ENCODE measurements at places on chromosomes 2 and 18.

DNA sequence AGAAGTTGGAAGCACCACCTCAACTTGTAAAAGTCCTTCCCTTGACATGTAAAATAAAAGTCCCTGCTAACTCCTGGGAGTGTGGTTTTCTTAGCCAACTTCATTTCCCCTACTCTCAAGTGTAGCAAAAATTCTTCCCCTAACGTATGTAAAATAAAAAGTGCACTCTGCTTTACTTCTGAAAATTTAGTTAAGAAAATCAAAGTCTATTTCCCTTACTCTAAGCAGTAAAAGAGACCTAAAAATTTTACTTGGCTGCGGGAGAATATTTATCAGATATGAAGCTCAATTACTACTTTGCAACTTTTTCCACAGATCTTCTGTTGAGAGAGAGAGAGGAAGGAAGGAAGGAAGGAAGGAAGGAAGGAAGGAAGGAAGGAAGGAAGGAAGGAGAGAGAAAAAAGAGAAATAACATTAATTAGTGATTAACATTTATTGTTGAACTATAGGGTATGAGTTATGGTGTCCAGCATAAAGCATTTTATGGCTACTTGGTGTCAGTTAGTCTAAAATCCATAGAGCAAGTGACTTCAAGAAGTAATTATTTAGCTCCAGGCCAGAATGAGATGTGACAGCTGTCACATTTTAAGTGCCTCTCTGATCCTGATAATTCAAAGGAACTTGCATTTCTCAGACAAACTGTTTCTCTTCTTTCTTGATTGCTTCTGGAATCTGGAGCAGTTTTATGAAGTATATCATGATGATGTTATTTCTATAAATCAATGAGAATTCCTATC, 210.3 kb downstream of the TMX3 start:
- no peak for DNase-seq

DNA sequence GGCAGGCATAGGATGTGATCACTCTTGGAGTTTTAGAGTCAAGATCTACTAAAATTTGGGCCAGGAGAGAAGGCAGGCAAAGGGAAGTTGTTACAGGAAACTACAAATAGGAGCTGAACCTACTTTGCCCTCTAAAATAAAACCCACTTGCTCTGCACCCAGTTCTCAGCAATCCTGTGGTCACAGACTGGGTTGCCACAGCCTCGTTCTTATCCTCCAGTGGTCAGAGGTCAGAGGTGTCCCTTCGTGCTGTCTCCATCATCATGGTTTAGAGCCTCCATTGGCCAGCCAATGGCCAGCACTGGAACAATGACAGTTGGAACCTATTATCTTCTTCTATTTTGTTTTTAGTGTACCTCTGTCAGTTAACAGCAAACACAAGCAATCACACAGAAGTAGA, 90.7 kb upstream of the TNP1 start:
- no peak for DNase-seq

GRCh38 chr2:11710632-11711353, 35.6 kb upstream of the LPIN1 start:
- no peak for DNase-seq

DNA sequence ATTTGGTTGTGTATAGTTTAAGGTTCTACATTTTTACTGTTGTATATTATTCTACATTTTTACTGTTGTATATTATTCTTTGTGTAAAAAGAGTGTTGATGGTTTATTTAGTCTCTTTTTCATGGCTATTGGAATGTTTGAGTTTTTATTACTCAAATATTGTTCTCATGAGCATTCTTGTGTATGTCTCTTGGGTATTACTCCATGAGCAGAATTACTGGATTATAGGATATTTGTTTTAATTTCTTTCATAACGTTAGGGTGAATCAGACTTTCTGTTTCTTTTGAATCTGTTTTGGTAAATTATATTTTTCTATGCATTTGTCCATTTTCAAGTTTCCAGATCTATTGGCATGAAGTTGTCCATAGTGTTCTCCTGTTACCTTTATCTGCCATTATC, 111.6 kb downstream of the DYNAP start:
- no peak for DNase-seq

DNA sequence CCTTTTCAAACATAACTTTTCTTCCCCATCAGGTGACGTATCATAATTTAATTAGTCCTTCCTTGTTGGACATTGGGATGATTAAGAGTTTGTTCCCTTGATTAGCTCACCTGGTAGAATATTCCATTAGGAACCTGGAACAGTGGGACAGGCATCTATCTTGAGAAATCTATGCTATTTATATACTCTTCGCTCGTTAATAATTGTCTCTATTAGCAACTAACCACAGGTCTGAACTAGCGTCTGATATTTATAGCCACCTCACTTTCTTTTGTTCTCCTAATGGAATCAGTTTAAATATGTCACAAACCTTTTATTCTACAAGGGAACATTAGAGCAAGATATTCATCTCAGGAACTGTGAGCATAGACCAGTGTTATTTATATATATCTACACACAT, 79.8 kb downstream of the MAPK4 start:
- no peak for DNase-seq

DNA sequence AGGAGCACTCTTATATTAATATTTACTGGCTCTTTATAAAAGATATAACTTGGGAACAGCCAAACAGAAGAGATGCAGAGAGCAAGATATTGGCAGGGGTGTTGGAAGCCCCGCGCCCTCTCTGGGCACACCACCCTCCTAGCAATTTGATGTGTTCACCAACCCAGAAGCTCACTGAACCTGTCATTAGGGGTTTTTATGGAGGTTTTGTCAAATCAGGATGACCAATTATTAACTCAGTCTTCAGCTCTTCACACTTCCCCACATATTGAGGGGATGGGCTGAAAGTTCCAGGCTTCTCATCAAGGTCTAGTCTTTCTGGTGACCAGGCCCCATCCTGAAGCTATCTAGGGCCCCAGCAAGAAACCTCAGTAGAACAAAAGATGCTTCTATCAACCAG, 10.9 kb upstream of the INO80D start:
- DNase-seq = no peak

GRCh38 chr2:189393440-189394111, 47.7 kb upstream of the WDR75 start:
- no peak for DNase-seq

- DNase-seq = no peak
These were observed 51.3 kb upstream of the SPP2 start for GRCh38 chr2:233999182-233999581.

DNA sequence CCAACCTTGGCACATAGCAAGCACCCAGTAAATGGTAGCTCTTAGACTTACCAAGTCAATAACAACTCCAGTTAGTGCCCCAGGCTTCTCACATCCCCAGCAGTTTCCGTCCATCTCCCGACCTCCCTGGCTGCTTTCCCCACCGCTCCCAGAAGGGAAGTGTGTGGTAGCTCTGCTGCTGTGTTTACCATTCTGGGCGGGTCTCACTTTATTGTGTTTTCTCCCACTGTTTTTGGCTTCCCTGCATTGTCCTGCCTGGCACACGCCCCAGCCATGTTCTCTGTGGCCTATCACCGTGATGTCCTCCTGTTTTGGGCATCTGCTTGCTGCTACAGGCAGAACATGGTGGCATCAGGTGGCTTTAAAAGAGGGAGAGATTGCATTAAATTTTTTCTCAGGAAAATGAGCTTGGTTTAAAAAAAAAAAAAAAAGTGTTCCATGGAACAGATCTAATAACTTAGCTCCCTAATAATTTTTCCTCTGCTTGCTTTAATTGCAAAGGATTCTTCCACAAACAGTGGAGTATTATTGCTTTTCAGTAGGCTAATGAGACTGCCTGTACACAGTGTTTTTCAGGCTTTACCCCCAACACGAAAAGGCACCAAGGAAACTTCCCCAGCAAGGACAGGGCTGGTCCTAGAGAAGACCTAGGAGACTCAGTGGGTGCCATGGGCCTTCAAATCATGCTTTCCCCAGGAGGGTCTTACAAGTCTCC, 8.0 kb upstream of the COX7A2L start:
- DNase-seq = peak; percentile 55

DNA sequence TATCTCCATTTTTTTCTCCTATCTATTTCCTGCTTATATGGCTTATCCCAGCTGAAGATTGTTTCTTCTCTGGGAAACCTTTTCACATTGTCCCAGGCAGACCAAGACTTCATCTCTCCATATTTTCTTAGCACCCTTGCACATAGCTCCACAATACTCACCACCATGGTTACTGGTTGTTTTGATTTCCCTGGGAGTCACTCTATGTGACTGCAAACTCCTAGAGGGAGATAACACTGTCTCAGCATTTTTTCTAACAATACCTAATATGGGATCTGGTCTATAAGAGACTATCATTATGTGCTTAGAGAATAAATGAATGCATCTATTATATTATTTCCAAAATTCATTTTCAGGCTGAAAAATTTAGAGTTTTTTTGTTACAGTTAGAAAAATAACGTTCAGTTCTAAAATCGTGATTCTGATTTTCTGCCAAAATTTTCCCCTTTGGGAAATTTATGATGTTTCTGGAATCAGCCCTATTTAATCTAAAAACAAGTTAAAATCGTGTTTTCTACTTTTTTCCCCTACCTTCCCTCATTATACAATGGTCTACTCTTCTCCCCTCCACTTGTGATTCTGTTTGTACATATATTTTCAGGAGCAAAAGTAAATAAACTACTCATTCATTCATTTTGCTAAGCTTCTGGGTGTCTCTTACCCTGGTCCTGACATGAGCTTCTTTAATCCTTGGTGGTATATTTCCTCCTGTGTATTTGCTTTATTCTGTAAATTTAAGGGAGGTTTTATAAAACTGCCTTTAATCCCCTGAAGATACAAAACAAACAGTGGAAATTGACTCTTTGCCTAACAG, 95.4 kb downstream of the HNMT start:
- no peak for DNase-seq

GRCh38 chr18:10041180-10041579, 127.4 kb downstream of the VAPA start:
- DNase-seq = no peak

DNA sequence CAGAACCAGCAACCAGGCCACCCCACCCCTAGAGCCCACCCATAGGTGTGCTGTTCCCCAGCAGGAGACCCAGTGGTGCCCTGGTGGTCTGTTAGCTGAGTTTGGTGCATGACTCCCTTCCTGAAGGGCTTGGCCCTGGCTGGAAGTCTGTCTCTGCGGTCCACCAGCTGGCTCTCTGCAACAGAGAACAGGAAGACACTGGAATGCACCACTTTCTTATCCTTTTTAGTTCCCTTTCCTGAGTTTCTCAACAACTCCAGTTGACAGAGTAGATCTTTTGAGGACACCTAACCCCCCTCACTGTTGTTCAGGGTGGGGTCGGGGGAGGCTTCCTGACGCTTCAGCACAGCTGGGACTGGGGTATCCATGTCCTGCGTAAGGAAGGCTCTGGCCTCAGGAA, 11.9 kb upstream of the RPL37A start:
- no peak for DNase-seq

DNA sequence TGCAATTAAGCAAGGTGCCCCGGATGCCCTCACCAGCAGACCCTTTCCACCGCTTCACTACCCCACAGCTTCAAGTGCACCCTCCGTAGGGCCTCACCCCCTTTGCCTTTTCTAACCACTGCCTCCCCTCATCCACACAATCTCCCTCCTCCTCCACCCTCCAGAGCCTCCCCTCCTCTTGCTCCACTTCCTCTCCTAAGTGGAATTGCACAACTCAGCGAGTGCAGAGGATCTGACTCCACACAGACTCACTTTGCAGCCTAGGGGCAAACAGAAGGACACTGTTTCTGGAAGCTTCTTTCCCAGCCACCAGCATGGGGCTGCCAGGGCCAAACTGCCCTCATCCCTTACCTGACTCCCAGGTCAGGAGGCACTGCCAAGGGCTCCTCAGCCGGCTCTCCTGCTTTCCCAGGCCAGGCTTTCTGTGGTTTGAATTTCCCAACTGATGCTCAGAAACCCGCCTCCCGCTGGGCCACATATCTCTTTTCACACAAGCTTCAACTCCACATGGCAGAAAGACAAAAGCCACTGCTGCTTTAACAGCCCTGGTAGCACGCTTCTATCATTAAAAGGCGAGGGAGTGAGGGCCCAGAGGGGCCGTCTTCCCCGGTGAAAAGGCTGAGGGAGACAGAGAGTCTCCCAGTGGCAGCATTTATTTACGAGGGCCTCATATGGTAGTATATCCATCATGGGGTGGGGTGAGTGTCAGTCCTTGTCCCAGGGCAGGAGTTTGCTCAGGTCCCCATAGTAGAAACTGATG, 74.7 kb upstream of the MGAT4A start:
- DNase-seq = no peak

DNA sequence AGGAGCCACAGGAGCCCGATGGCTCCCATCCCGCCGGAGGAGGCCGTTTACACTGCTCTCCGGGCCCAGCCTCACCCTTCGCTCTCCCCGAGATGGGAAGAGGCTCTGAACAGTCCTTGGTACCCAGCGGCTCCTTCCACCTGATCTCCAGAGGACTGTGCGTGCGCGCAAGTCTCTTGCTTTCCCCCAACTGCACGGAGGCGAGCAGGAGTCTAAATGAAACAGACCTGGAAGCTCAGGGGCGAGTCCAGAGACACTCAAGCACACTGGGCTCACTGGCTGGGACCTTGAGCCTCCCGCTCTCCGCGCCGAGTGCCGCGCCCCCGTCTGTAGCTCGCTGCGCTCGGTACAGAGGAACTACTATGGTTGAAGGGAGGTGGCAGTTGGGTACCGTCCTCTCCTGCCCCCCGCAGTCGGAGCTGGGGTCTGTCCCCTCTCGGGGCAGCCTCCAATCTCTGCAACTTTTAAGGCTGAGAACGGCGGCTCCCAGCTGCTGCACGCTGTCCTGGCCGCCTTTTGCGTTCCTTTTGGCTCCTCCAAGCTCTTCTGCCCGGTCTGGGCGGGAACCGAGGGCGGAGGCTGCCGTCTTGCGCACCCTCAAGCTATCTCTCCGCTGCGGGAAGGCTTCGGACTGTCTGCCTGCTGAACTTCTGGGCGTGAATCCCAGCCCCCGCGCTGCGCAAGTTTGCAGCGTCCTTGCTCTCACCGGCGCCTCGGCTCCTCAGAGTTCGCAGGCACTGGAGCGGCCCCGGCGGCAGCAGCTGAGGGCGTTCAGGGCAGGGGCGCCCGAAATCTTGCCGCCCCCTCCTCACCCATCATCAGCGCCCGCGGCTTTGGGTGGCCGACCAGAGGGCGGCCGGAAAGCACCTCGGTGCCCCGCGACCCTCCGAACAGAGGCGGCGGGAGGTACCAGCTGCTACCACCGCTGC, 491 bp downstream of the ALK start:
- DNase-seq = no peak

Measured in NCI-H774 (cell line).